IMR-90 (cell line): ENCODE measurements at places on chromosomes 11 and 22. TPM values are rescaled to one million over a fixed set of nuclear protein-coding genes. Genes with fewer than 3 reads are reported as not detected.

DNA sequence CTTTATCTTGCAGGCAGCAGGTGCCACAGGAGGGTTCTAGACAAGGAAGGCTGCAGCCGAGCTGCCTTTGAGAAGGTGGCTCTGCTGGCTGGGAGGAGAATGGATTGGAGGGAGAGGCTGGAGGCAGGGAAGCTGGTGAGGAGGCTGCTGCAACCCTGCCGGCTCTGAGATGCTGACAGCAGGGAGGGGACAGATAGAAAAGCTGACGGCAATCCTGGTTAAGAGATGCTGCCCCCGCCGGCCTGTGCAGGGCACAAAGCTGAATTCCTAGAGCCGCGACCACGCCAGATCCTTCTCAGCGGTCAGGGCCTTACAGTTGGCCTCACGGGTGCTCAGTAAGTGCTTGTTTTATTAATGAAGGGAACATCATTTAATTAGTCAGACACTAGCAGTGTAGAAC, 105.4 kb downstream of the CACNA1I start:
- peaks cover 4% of the 10 kb centered on the region for H3K4me1 ChIP-seq
- H3K36me3 ChIP-seq = no peaks in the 10 kb centered on the region
- no peak overlapping the region for H3K27ac ChIP-seq
- no peak for DNase-seq
- peaks cover 8% of the 10 kb centered on the region; the same call in 1 of the 2 replicates for H3K27me3 ChIP-seq

- H3K27me3 ChIP-seq = peaks cover 38% of the 10 kb centered on the region
- no peak overlapping the region for H3K4me3 ChIP-seq
- H3K27ac ChIP-seq = no peak overlapping the region
- no peak for DNase-seq
Observed at GRCh38 chr11:45896422-45896984, 10.6 kb downstream of the FREY1 start.

DNA sequence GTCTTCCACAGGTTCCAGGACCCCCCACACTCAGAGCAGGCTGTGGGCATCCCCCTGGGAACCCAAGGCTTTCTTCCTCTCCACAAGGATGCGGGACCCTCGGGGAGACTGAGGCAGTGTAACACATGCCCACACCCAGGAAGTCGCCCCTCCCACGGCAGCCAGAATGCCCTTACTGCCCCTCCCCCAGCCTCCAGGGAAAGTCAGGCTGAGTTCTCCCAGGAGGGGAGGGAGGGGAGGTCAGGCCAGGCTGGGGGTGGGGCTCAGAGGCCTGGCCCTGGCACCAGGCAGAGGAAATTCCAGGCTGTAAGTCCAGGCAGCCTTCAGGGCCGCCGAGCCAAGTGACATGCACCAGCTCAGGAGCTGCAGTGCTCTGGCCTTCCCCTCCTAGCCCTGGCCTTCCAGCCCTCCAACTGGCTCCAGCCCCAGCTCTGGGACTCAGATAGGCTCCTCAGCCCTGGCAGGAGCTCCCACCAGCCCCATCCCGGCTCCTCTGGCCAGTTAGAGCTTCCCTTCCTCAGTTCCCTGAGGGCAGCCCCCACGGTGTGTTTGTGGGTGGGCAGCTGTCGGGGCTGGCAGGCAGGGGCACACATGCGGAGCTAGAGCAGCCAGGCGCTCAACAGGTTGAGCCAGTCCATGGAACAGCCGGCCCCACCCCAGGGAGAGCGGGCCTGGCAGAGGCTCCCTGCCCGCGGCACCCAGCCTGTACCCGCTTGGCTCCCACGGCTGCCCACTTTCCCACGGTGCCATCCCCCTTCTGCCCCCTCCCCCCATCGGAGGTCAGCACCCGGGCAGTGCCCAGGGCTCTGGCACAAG, 3.6 kb downstream of the BCL9L start:
- no peaks in the 10 kb centered on the region for H3K36me3 ChIP-seq
- peaks cover 32% of the 10 kb centered on the region for H3K4me1 ChIP-seq
- H3K4me3 ChIP-seq = peak overlapping the region; percentile 99
- DNase-seq = peak; percentile 56

DNA sequence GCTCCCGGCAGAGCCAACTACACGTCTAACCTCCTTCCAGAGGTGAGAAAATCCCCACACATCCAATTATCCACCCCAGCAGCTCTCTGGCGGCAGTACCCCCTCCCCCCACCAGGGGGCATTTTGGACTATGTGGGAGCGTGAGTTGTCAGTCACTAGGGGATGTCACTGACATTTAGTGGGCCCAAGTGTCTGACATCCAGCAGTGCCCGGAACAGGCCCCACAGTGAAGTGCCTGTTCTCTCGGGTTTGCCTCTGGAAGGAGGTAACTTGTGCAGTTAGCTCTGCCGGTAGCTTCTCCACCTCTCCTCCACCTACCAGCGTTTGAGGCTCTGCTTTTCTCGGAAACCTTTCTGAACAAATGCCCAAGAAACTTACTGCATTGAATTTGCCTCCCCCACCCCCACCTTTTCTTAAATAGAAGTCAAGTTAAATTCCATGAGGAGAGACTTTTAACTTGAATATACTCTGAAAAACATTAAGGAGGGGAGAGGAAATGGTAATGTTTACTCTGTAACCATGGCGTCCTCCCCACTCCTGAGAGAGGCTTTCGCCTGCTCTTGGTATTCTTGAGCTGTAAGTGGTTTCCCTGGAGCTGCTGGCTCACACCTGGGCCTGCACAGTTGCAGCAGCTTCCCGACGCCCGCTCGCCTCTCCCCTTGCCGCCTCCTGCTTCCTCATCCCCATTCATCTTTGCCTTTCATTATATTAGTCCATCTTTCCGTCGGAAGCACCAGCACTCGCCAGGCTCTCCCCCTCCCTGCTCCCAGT, 112.8 kb downstream of the WNT7B start:
- no peak overlapping the region for H3K27ac ChIP-seq
- peaks cover 32% of the 10 kb centered on the region for H3K27me3 ChIP-seq

- no peak overlapping the region for H3K27ac ChIP-seq
- no peaks in the 10 kb centered on the region for H3K36me3 ChIP-seq
- no peaks in the 10 kb centered on the region for H3K4me1 ChIP-seq
- H3K4me3 ChIP-seq = no peak overlapping the region
- DNase-seq = peak; percentile 43
Observed at GRCh38 chr11:91133361-91133760, 910.5 kb upstream of the CHORDC1 start.

DNA sequence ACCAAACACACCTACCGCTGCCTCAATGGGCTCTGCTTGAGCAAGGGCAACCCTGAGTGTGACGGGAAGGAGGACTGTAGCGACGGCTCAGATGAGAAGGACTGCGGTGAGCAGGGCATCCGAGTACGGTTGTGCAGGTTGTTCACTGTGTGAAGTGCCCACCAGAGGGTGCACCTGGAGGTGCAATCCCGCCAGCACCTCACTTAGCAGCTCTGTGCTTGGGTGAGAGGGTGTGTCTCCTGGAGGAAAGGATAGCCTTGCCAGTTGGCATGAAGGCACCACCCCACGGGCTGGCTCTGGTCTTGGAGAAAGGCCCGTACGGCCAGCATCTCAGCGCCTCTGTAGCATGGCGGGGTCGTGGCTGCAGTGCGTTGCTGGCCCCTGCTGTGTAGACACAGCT, 39.4 kb downstream of the ST14 start:
- DNase-seq = no peak
- H3K4me3 ChIP-seq = no peak overlapping the region
- H3K27ac ChIP-seq = no peak overlapping the region
- H3K36me3 ChIP-seq = no peaks in the 10 kb centered on the region
- peaks cover 34% of the 10 kb centered on the region for H3K27me3 ChIP-seq
- H3K4me1 ChIP-seq = no peaks in the 10 kb centered on the region

Gene OR8D2
- not detected in 2 replicates for total RNA-seq

- peaks cover 49% of the 10 kb centered on the region for H3K36me3 ChIP-seq
- H3K4me3 ChIP-seq = no peak overlapping the region
- H3K27me3 ChIP-seq = no peaks in the 10 kb centered on the region
Observed at GRCh38 chr22:19398652-19399051, 32.9 kb downstream of the HIRA start.
